ENCODE measurements at places on chromosomes 1 and 21.

DNA sequence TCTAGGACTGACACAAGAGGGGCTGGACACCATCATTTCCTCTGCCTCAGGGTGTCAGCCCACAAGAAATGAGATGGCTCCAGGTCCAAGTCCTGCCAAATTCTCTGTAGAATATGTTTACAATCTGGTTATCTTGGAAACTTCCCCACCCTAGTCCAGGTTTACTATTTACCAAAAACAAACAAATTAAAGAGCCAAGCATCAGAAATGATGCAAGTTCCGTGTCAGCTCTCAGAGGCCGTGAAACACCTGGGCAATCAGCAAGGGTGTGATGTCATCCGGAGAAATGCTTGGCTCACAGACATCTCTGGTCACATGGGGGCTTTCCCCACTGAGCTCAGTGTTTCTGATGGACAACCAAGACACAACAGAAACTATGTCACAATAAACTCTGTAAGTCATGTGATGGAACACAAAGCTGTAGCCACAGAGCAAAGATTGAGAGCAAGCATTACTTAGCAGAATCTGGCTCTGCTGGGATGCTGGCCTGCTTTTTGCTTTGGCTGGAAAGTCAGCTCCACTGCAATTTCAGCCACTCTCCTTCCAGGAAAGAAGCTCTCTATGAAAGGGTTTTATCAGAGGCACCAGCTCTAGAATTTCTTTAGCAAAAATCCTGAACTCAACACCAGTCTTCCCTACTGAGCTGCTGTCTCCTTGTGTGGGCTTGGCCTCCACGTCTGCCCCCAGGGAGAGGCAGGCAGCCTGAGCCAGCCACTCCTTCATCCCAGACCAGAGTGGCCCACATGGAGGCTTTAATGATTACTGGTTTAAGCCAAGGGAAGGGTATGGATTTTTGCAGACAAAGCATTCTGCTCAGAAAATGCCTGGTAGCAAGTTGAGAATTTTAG is 55.9 kb downstream of the NENF start:
- DNase-seq: no peak

DNA sequence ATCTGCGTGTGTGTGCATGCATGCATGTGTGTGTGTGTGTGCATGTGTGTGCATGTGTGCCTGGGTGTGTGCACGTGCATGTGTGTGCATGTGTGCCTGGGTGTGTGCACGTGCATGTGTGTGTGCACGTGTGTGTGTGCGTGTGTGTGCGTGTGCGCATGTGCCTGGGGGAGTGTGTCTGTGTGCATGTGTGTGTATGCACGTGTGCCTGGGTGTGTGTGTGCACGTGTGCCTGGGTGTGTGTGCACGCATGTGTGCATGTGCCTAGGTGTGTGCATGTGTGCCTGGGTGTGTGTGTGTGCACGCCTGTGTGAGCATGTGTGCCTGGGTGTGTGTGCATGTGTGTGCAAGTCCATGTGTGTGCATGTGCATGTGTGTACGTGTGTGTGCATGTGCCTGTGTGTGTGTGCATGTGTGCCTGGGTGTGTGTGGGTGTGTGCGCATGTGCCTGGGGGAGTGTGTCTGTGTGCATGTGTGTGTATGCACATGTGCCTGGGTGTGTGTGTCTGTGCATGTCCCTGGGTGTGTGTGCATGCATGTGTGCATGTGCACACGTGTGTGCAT is 29.3 kb upstream of the COL6A2 start:
- peak; percentile 50 for DNase-seq

DNA sequence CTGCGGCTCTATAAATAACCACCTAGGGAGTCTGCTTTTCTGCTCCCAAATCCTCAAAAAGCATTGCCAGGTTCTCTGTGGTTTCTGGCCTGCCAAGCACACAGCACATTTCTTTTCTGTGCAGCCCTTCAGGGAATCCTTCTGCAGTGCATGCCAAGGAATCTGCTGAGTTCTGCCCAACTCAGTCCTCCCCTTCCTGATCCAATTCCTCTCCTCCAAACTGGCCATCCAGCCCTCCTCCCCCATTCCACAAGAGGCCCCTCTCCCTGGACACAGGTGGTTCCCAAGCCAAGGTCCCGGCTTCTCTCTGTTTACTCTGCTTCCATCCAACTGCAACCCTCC is 61.8 kb downstream of the HIVEP3 start:
- no peak for DNase-seq

- no peak for DNase-seq
Observed at GRCh38 chr1:12386130-12386529, 156.3 kb downstream of the VPS13D start.

DNA sequence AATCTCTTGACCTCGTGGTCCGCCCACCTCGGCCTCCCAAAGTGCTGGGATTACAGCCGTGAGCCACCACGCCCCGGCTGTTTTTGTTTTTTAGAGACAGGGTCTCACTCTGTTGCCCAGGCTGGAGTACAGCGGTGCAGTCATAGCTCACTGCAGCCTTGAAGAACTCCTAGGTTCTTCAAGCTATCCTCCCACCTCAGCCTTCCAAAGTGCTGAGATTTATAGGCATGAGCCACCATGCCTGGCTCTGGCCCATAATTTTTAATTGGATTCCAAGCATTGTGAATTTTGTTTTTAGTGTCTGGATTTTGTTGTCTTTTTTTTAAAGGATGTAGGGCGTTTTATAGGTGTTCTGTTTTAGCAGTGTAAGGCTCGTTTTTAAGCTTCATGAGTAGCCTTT is 28.6 kb upstream of the TXLNA start:
- DNase-seq: no peak

- no peak for DNase-seq
Observed at GRCh38 chr1:56125316-56125715, 454.0 kb downstream of the PLPP3 start.

GRCh38 chr1:75612976-75613375 is 2.1 kb upstream of the SLC44A5 start:
- DNase-seq: no peak

- no peak for DNase-seq
Observed at GRCh38 chr1:205003358-205004131, 39.5 kb upstream of the CNTN2 start.

GRCh38 chr1:18965206-18966173 is 9.0 kb upstream of the IFFO2 start:
- DNase-seq: no peak

GRCh38 chr1:156961709-156962108 is 41.3 kb downstream of the LRRC71 start:
- no peak for DNase-seq

DNA sequence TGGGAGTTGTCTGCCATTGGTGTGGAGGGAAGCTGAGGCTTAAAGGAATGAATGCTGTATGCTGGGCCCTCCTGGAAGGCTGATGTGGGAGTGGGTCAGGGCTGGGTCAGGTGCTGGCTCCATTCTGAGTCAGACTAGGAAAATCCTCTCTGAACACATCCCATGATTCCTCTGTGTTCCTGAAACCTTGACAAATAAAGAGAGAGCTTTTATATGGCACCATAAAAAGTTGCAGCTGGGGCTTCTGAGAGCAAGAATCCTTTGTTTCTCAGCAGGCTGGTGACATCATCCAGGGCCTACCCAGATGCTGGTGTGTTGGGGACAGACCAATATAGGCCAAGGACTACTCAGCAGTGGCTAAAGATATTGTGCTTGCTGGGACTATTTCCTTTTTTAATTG is 27.8 kb upstream of the NFASC start:
- no peak for DNase-seq

DNA sequence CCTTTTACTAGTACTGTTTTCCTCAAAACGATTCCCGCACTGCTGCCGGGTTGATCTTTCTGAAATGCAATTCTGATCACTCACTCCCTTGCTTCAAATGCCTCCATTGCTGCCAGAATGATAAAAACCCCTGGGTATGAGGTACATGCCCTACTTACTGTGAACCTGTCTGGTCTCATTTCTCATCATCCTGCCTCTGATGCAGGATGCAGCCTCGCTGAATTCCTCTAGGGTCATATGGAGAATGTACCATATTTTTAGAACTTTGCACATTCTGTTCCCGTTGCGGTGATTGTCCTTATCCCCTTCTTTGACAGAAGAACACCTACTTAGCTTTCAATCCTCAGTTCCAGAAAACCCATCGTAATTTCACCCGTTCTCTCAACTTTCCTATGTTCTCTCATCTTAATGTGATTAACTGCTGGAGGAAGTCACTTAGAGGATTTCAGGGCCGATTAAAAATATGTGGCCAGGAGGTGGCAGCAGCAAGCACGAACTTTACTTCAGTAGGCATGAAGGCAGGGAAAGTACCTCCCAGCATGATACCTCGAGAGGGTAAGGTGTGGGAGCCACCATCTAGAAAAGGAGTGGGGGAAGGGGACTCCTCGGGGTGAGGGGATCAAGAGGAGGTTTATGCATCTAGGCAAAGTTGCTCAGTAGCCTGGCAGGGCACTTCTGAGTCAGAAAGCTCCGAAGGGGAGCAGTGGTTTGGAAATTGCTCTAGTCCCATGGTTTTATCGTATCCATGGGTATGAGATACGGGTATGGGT is 361.5 kb upstream of the ZP4 start:
- no peak for DNase-seq

DNA sequence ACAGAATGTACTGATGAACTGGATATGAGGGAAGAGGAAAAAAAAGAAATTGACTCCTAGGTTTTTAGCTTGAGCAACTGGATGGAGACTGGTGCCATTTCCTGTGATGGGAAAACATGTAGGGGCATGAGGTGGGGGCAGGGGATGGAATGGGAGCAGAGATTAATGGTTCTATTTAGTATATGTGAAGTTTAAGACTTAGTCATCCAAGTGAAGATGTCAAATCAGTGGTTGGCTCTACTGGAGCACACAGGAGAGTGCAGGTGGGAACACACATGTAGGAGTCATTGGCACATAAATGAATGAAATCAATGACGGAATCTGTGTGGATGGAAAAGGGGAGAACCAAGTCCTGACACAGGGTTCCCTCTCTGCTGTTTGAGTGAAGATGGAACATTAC is 224.4 kb upstream of the COA6 start:
- no peak for DNase-seq

GRCh38 chr1:90973897-90974798 is 47.7 kb downstream of the ZNF644 start:
- no peak for DNase-seq

DNA sequence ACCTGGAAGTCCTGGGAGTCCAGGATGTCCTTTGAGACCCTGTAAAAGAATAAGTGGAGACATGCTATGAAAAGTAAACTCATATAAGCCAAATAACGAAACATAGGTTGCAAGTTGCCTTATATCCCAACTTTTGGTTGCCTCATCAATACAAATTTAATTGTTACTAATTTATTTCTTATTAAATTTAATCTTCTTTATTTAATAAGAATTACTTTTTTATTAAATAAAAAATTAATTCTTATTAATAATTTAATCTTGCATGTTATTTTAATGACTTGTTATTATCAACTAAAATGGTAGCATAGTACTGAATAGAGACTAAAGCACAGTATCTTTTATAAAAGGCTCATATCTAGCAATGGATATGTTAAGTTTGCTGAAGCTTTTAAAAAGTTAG is 92.9 kb downstream of the COL24A1 start:
- DNase-seq: no peak

DNA sequence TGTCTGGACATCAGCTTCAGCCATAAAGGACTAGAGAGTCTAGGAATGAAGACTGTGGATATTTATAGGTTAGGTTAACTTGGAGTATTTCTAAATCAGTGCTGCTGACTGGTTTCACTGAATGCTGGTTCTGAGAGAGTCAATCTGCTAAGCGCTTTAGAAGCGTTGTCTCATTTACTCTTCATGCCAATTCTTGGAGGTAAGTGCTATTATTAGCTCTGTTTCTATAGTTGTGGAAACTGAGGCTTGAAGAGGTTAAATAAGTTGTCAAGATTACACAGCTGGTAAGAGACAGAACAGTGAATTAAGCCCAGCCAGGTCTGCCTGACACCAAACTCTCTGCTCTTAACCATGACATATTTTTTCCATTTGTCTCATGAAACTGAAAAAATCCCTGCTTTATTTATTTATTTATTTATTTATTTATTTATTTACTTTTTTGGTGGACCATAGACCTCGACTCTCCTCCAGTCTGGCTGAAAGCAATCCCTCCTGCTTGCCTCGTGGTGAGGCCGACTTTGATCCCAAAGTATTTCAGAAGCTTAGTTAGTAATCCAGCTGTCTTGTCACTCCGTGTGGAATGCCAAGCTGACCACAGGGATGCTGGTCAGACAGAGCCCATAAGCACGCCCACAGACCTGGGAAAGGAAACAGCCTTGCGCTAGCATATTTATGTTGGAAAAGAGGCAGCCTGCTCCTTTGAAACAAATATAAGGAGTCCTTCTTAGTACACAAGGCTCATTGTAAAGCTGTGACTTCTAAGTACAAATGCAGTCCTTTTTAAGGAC is 16.9 kb downstream of the NTMT2 start:
- peak; percentile 74 for DNase-seq

DNA sequence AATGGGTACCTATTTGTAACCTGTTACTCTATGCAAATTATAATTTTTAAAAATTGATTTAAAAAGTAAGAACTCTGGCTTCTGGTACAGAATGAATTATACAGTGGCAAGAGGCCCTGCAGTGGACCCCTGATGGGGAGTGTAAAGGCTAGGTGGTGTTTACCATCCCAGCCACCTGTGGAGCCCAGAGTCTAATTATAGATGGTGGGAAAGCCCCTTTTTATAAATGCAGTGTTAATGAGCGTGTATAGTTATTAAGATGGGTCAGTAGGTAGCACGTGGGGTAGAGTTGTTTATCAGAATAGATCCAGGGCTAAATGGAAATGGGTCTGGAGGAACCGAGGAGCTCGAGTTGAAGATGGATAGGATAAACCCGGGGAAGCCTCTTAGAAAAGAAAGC is 13.9 kb upstream of the PRELP start:
- no peak for DNase-seq

GRCh38 chr21:28516991-28517592 is 475.6 kb downstream of the LTN1 start:
- no peak for DNase-seq

- no peak for DNase-seq
Observed at GRCh38 chr1:111690306-111690617, 48.9 kb downstream of the INKA2 start.
